ENCODE measurements at places on chromosomes 7 and 10.

GRCh38 chr10:787933-788651 lies 98.6 kb upstream of the DIP2C start:
- peak; percentile 78 for DNase-seq

DNA sequence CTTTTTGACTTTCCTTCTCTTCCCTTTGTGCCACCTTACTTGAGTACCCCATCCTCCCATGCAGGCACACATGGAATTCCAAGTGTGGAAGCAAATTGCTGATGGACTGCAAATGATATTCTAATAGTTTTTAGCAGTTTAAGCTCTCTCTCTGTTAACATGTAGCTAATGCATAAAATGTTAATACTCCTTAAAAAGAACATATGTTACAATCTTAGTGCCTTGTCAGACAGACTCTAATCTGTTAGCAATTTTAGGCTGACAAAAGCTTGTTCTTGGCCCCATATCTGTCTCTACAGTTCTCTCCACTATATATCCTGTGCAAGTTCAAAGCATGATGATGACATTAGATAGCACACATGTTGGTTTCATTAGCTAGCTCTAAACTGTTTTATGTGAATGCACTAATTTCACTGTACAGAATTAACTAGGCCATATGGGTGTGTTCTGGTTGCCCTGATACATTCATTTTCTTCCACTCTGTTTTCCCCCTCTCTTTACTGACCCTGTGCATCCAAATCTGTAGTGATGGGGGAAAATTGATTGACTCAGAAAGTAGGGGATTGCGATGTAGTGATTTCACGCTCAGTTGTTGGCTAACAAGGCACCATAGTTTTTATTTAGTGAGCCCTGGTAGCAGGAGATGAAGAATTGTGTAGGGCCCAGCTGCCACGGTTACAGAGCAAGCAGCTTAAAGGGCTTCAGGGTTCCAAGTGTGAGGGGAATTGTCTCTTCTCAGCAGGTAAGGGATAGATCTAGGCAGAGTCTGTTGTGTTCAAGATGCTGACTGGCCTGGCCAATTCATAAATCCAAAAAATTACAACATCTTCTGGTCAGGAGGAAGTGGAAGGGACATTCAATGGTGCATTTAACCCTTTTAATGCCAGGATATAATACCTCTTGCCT lies 114.6 kb upstream of the FZD1 start:
- DNase-seq: no peak

DNA sequence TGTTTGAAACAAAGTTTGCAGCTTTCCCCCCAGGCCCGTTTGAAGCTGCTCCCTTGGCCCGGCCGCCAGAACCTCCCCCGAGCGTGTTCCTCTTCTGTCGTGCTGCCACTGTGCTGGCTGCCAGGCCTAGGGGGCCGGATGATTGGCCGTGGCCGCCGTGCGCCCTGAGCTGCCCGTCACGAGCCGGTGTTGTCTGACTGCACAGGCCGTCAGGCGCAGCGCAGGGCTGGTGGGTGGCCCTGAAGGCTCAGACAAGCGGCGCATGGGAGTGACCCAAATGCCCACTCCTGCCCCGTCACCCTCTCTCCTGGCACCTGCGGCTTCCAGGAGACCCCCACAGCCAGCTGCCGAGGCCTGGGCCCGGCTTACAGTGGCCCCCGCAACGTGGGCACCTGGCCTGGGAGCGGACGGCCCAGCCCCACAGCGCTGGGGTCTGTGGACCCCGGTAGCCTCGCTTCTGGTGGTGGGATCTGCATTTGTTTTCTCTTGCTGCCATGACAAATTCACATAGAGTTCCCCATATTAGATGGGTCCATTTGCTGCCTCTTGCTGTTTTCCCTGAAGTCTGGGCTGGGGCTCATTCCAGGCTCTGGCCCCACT lies 13.1 kb downstream of the JAKMIP3 start:
- no peak for DNase-seq

- no peak for DNase-seq
These were observed 3.7 kb downstream of the DBNL start for GRCh38 chr7:44048031-44048795.

DNA sequence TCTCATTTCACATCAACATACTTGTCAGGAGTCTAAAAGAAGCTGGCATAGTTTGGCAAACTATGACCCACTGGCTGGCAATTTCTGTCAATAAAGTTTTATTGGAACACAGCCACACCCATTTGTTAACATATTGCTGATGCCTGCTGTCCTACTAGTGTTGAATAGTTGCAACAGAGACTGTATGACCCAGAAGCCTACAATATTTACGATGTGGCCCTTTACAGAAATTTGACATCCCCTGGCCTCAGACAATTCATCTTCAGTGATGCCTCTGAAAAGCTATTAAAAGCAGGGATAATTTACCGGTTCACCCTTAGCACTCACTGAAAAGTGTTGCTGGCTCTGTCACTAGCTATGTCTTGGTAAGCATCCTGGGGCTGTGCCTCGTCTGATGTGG lies 155.2 kb downstream of the ARID5B start:
- peak; percentile 33 for DNase-seq

DNA sequence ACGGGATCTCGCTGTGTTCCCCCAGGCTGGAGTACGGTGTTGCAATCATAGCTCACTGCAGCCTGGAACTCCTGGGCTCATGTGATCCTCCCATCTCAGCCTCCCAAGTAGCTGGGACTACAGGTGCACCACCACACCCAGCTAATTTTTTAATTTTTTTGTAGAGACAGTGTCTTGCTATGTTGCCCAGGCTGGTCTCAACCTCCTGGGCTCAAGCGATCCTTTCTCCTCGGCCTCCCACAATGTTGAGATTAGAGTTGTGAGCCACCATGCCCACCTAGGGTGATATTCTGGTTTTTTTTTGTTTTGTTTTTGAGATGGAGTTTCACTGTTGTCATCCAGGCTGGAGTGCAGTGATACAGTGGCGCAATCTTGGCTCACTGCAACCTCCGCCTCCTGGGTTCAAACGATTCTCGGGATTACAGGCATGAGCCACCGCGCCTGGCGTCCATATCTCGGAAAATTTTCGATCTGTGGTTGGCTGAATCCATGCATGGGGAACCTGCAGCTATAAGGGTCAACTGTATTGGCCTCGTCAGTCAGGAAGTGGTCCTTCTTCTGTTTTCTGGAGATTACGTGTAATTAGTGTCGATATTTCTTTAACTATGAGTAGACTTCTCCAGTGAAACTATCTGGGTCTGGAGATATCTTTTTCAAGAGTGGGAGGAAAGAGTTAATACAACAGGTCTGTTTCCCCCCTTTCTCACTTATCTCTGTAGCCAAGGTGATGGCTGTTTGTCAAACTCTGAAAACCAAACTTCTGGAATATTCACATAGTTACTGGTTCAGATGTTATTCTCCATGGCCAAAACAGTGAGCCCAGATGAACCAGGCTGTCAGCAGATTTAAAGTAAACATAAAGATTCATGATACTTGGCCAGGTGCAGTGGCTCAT lies 21.0 kb upstream of the FIS1 start:
- DNase-seq: no peak

DNA sequence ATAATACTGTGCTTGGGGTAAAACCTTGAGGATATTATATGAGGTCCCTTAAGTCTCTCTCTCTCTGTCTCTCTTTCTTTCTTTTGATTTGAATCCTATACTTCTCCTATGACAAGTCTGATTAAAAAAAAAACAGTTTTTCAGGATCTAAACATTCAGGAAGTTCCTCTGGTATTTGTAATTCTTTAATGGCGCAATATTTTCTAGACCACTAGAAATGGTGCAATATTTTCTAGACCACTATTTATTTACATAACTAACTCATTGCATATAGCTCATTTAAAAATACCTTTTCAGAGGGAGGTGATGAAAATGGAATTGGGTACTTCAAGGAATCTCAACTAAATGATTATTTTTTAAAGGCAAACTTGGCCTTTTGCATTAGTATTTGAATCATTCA lies 1235.3 kb downstream of the GATA3 start:
- DNase-seq: peak; percentile 22

DNA sequence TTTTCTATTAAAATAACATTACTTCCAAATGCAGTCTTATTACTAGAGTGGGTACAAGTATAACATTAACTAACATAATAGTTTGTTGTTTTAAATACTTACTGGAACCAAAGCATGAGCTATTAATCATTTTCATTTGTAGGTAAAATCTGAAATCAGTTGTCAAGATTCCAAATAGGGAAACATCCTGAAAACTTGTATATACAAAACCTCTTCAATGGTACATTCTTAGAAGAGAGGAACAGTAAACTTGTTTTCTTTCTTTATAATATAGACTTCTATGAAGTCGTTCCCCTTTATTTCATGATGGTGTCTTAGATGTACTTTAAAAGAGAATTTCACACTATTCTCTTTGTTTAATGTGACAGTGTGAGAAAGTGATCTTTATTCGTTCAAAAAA lies 85.9 kb downstream of the VTI1A start:
- no peak for DNase-seq

DNA sequence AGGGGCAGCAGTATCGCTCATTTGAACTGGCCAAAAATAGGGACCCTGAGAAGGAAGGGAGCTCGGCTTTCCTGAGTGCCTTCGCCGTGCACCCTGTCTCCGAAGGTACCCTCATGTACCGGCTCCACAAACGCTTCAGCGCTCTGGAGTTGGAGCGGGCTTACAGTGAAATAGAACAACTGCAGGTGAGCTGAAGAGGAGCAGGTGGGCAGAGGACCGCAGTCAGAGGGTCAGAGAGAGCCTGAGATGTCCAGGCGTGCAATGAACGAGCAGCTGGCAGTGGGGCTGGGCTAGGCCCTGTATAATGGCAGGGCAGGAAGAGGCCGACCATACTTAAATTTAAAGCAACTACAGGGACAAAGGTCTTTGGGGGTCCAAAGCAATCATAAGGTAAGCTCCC lies 4.1 kb downstream of the CHPF2 start:
- DNase-seq: no peak

GRCh38 chr10:105840288-105840770 lies 1199.2 kb downstream of the SORCS3 start:
- DNase-seq: peak; percentile 21

GRCh38 chr7:157487046-157487770 lies 150.4 kb downstream of the DNAJB6 start:
- no peak for DNase-seq
